ENCODE measurements at places on chromosomes 11 and 22.

GRCh38 chr11:112639469-112639868, 321.8 kb upstream of the NCAM1 start:
- no peak for DNase-seq

- no peak for DNase-seq
These were observed 203.6 kb upstream of the SESN3 start for GRCh38 chr11:95434489-95435057.

DNA sequence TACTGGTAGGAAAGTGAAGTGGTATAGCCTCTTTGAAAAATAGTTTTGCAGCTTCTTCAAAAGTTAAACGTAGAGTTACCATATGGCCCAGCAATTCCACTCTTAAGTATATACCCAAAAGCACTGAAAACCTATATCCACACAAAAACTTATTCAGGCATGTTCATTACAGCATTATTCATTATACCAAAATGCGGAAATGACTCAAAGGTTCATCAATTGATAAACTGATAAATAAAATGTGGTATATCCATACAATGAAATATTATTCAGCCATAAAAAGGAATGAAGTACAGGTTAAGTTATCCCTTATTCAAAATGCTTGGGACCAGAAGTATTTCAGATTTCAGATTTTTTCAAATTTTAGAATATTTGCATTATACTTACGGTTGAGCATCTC, 35.8 kb upstream of the UBASH3B start:
- DNase-seq = no peak

DNA sequence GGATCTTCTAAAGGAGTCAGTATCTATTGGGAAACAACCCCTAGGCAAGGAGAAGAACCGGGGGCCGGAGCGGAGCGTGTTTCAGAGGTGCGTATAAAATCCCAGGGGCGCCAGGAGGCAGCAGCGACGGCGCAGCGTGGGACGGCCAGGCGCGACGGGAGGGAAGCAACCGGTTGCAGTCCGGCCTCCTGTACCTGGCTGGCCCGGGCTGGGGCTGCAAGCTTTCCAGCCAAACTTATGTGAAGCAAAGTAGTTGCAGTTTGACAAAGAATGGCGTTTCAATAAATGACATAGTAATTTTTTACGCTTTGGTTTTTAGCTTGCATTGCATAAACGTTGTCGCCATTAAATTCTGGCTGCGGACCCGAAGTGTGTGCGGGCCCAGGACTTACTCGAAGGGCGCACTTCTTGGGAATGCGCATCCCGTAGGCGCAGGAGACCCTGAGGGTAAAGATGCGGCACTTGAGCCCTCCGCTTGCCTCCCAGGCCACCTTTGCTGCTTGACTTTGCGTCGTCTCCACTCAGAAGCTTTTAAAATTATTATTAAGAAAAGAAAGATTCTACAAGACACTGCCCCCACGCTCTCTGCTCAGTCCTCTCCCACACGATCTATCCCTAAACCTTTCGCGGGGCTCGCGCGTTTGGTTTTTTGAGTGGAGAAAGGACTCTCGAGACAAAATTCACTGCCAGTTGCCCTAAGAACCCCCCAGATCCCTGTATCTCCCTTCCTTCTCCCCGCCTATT, 1.6 kb upstream of the WT1 start:
- no peak for DNase-seq

DNA sequence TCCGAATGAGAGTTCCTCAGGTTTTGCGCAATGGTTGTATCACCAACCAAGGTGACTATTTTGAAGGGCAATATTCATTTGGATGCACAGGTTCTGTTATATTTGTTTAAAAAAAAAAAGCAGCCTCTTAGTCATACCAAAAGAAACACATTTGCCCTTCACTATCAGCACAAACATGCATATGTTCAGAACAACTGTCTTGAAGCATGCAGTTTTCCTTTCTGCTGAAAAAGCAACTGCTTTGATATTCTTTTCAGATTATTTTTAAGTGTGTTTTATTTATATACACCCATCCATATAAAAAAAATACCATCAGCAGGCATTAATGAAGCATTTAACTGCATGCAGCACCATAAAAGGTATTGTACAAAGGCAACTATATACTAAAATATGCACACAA, 67.8 kb downstream of the RBFOX2 start:
- no peak for DNase-seq

- no peak for DNase-seq
These were observed 51.4 kb upstream of the CRYBB3 start for GRCh38 chr22:25148149-25148691.

DNA sequence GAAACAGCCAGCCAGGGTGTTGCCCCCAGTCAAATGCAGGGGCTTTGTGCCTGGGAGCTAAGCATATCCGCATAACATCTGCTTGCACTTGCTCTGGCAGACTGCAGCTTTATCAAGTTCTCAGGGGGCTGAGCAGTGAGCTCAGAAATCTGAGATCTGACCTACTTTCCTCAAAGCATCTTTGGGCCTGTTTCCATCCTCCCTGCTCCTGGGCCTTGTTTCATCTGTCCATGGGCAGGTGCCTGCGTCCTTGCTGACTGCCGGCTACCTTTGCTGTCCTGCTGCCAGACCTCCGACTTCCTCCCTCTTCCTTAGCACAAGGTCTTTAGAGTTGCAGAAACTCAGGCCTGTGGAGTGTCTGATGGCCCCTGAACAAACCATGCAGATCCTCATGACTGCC, 131.2 kb upstream of the B3GAT1 start:
- DNase-seq = no peak

DNA sequence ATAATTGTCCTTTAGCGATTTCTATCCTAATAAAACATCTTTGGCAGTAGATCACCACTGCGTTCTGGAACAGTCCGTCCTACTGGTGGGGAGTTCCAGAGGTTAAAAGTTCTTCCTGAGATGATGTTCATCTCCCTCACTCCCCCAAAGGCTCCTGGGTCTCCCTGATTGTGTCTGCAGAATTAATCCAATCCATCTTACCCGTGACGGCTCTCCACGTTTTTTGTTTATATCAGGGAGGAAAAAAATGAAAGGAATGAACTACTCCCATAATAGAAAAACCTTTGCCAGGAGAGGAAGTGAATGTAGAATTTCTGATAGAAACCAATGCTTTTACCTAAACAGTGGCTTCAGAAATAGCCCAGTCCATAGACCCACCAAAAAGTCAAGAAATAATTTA, 81.6 kb downstream of the LARGE1 start:
- DNase-seq = no peak
